Activated CD8-positive, alpha-beta memory T cell treated with anti-CD3 and anti-CD28 coated beads for 4 hours (primary cell): ENCODE measurements at places on chromosomes 4 and X.

- no peak for DNase-seq
Measured at GRCh38 chr4:89161841-89162240, 50.5 kb downstream of the TIGD2 start.

- DNase-seq, result no peak
Measured at GRCh38 chr4:17358241-17358640, 153.6 kb downstream of the QDPR start.

DNA sequence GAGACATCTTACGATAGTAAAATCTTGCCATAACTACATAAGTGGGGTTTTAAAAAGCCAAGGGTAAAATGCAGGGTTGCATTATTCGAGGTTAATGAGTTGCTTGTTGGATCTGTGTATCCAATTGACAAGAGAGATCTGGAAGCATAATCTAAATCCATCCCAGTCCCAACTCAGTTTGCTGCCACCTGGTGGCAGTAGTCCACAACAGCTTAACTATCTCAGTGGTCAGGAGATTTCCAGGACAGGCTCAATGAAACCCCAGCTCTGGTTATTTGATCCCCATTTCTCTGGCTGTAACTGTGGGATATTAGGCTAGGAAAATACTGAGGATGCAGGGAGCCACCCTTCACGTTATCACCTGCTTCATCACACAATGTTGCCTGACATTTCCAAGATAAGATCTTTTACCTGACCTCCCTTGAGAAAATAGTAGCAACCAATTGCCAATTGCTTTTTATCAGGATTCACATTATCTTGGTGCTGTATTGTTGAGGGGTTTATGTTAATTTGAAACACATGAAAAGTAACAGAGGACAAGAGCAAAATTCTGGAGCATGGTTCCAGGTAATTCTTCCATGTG, 88.2 kb upstream of the TNIP3 start:
- DNase-seq, result peak; percentile 11

GRCh38 chrX:2581296-2581695, 80.5 kb upstream of the DHRSX start:
- DNase-seq, result no peak

- DNase-seq, result no peak
Measured at GRCh38 chr4:45765521-45765920, 358.3 kb downstream of the GABRG1 start.

DNA sequence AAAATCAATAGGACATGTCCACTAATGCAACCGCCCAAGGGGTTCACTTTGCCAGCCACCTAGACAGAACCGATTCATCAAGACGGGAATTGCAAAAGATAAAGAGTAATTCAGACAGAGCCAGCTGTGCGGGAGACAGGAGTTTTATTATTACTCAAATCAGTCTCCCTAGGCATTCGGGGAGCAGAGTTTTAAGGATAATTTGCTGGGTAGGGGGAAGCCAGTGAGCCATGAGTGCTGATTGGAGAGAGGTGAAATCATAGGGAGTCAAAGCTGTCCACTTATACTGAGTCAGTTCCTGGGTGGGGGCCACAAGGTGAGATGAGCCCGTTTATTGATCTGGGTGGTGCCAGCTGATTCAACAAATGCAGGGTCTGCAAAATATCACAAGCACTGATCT, 8.5 kb downstream of the TMEM184C start:
- DNase-seq, result no peak

DNA sequence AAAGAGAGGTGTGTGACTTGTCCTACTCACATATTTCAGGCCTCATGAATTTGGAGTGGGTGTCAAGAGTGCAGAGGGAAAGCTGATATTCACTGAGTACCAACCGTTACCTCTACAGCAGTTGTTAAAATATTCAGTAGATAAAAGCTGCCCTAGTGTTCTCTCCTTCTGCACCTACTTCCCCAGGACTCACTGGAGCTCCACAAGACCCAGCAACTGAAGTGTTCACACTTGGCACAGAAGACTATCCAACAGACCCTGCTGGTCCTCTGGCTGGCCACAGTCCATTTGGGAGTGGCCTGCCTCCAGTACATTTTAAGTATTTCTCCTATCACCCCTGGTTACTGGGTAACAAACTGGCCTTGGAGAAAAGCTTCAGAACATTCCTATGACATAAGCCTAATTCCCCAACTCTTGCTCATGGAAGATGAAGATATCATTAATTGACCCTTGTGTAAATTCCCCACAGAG, 70.8 kb downstream of the PPARGC1A start:
- DNase-seq, result no peak

- DNase-seq, result no peak
Measured at GRCh38 chr4:8112036-8112576, 46.5 kb downstream of the ABLIM2 start.

GRCh38 chr4:110634350-110635162, 11.7 kb upstream of the PITX2 start:
- DNase-seq, result no peak

- DNase-seq, result no peak
Measured at GRCh38 chr4:27327421-27328181, 467.0 kb downstream of the STIM2 start.

DNA sequence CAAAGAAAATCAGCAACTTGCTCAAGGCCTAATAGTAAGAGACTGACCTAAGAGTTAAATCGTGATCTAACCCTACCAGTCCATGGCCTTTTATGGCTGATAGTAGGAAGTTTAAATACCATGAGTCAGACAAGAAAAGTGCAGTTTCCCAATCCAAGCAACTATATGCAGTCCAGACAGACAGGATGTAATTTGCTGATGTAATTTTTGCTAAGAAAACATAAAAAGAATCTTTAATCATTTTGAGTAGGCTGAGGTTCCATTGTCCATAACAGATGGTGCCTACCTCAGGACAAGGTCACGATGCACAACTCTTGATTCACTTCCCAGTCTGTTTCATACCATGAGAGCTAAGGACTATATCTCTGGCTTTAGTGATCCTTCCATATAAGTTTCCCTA, 317.5 kb upstream of the GRIA3 start:
- DNase-seq, result no peak

DNA sequence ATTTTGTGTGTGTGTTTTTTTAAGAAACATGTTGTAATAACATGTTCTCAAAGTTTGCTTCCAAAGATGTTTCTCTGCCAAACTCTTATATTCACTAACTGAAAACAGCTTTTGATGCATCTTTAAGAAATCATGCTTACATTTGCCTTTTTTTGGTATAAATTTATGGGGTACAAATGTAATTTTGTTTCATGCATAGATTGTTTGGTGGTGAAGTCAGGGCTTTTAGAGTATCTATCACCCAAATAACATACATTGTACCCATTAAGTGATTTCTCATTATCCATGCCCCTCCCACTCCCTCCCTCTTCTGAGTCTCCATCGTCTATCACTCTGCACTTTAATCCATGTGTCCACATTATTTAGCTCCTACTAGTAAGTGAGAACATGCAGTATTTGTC, 30.8 kb downstream of the SPINK2 start:
- DNase-seq, result no peak

- DNase-seq, result no peak
Measured at GRCh38 chr4:7429069-7429416, 5.7 kb downstream of the PSAPL1 start.

GRCh38 chr4:80335554-80336358, at the start of gene CFAP299:
Gene CFAP299 (plus strand): TSS chr4:80335730.
- DNase-seq, result peak; percentile 9

DNA sequence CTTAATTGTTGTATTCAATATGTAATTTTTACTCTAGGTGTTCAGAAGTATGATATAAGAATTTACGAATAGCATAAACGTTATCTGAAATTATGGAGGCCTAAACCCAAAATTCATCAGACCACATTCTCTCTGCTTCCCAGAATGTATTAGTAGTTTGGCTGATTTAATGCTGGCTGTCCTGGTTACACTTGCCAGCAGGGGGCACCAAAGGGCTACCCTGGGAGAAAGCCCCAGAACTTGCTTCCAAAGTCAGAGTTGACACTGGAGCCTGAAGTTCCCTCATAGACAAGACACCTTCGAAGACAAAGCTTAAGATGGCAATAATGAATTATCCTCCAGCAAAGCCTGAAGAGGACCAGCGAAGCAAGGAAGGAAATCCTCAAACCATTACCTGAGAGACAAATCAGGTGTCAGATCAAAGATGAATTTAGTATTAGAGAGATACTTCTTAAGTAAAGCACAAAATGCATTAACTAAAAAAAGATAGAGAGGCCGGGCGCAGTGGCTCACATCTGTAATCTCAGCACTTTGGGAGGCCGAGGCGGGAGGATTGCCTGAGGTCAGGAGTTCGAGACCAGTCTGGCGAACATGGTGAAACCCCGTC, 11.3 kb upstream of the ANOS1 start:
- peak; percentile 8 for DNase-seq
